Posterior cingulate gyrus (tissue), 11 donors: ENCODE measurements at places on chromosomes 11 and 22.

DNA sequence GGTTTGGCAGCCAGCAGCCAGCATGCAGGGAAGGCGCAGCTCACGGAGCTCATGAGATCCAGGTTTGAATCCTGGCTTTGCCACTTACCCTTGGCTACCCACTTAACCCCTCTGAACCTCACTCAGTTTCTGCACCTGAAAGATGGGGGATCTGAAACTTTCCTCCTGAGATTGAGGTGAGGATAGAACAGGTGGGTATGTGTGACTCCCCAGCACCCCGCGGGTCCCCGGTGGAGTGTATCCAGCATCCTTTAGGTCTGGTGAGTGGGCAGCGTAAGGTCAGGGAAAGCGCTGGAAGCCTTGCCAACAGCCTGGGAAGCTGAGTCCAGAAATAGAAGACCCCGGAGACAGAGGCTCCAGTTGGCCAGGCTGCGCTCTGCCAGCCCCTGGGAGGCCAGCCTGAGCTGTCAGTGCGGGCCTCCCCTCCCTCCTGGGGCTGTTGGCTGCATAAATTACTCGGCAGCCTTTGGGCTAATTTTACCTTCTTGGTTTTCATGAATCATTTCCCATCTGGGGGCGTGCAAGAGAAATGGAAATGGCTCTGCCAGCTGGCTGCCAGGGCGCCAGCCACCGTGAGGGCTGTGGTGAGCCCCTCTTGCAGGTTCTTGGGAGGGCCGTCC, 17.6 kb downstream of the PRDM11 start:
- DNase-seq = peak; percentile 56

DNA sequence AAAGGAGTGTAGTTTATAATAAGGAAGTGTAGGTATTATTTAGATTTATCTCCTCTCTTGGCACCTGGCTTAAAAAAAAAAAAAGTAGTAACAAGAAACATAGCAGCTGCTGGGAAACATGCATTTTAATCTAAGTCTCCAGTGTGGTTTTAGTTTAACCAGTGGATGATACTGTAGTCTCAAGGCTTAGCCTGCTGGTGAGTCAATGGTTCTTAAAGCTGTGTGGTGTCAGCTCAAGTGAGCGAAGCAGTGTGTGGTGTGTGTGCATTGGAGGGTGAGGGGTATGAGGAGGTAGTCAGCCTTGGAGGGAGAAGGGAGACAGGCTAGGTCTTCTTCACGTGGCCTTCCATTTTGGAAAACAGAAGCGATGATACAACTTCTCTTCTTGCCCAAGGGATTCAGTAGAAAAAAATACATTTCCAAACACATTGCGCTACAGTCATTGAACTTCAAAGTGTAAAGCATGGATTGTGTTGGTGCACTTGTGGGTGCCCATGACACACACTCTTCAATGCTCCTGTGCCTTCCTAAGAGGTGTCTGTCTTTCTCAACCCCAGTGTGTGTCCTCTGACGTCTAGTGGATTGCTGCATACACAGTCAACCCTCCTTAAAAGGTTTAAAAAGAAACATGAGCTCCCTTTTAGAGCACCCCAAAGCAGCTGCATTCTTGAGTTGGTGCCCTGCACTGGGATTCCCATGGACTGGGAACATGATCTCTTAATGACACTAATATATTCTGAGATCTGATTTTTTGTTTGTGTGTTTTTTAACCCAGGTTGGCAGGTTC, 40.1 kb downstream of the ZBTB16 start:
- no peak for DNase-seq

DNA sequence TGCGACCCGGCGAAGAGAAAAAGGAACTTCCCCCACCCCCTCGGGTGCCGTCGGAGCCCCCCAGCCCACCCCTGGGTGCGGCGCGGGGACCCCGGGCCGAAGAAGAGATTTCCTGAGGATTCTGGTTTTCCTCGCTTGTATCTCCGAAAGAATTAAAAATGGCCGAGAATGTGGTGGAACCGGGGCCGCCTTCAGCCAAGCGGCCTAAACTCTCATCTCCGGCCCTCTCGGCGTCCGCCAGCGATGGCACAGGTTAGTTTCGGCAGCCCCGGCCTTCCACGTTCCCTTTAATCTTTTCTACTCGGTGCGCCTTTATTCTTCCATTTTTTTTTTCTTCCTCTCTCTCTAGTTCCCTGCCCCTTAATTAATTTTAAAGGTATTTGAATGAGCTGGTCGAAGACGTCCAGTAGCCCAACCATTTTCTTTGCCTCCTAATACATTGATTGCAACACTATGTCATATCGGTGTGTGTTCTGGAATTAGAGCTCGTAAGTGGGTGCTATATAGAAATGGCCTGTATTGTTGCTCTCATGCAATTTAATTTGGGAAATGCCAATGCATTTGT, 537 bp downstream of the EP300 start:
- DNase-seq = peak; percentile 27

DNA sequence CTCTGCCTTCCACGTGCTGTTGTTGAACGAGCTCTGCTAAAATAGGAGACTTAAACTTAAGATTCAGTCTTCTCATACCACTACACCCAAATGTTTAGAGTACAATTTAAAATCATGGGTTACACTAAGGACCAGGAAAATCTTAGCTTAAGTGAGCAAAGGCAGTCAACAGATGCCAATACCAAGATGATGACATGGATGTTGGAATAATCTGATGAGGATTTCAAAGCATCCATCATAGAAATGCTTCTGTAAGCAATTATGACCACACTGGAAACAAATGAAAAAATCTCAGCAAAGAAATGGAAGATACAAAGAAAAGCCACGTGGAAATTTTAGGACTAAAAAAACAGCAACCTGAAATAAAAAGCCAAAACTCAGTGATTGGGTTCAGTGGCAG, 109.8 kb downstream of the ATXN10 start:
- DNase-seq = no peak

DNA sequence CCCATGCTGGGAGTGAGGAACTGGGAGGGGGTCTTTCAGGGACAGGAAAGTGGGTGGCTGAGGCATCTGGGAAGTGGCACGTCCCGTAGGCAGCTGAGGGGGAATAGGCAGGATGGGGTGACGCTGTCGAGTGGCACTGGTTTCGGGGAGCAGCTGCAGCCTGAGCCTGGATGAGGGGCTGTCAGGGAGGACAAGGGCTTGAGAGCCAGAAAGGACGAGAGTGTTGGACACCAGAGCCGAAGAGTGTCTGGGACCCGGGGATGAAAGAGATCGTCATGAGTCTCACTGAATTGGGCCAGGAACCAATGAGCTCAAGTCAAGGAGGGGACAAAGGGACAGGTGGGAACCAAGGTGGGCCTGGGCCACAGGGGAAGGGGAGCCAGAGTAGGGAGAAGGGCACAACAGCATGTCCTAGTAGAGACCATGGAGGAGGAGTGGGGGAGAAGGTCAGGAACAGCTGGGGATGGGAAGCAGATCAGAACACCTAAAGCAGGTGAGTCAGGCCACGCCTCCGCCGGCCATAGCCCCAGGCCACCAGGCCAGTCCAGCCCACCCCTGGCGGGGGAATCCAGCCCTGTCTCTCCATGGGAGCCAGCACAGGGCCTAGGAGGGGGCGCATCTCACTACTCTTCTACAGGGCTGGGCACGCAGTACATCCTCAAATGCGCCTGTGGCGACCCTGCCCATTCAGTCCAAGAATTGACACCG, 4.2 kb downstream of the RAB3IL1 start:
- DNase-seq = peak; percentile 5

DNA sequence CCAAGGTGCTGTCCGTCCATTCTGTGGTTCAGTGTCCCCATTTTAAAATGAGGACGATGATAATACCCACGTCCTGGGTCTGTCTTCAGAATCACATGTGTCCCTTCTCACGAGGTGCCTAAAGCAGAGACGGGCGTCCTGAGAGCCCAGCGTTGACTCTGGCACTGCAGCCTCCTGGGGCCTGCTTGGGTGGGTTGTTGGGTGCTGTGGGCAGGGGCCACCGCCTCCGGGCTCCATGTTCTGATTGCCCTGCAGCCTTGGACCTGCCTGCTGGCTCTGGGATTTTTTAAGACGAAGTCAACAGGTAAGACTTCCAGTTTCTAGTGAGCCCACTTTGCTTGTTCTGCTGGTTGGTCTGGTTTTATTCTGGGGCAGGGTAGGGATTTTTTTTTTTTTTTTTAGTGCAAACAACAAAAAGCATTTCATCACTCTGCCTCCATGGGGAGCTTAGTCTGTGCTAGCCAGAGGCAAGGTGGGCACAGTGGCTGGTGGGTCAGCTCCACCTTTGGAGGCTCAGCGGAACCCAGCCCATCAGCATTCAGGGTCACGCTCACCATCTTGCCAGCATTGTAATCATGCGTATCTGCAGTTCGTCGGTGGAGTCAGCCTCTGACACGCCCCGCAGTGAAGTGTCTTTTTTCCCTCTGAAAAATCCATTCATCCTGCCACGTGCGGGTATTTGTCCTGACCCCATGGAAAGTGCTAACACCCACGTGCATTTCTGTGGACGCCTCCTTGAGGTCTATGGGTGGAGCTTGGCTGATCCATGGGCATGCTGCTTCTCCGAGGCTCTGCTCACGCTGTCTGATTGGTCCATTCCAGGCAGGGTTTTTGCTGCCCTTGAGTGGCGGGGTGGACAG, 28.3 kb downstream of the NADSYN1 start:
- peak; percentile 36 for DNase-seq

- DNase-seq = no peak
These were observed 1334.0 kb downstream of the TBC1D22A start for GRCh38 chr22:48096411-48096810.

- DNase-seq = no peak
These were observed 89.1 kb downstream of the FAM76B start for GRCh38 chr11:95700471-95700817.

- no peak for DNase-seq
These were observed 52.0 kb upstream of the MPEG1 start for GRCh38 chr11:59264736-59265135.

GRCh38 chr11:97894978-97895377, 1125.8 kb upstream of the CNTN5 start:
- no peak for DNase-seq

- no peak for DNase-seq
These were observed 9.5 kb downstream of the DCHS1 start for GRCh38 chr11:6646071-6646470.

- no peak for DNase-seq
These were observed 21.6 kb downstream of the APOL5 start for GRCh38 chr22:35739076-35739930.

GRCh38 chr11:89484896-89485295, 6.3 kb downstream of the NOX4 start:
- no peak for DNase-seq

- DNase-seq = no peak
These were observed 64.8 kb downstream of the UBASH3B start for GRCh38 chr11:122720107-122720881.

DNA sequence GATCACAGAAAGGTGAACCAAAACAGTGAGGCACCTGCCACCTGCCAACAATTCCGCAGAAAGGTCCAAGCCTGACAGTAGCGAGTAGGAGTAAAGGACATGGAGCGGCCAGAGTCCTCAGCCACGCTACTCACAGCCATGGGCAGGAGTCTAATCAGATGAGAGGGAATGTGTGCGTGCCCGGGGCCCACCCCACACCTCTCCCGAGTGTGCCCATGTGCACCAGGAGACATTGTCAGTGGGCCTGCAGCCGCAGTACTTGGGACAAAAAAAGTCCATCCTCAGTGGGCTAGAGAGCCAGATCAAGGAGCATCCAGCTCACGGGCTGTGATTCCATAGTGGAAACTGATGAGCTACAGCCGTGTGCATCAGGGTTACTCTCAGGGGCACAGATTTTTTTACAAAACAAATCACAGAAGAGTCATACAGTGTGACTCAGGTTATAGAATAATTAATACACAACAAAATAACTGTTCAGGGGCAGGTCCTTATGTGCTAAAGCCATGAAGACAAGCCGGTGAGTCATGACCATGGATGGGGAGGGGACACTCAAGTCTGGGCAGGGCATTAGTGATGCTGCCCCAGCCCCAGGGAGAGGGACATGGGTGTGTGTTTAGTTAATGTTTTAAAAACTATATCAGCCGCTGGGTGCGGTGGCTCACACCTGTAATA, 12.0 kb downstream of the SART1 start:
- DNase-seq = no peak

DNA sequence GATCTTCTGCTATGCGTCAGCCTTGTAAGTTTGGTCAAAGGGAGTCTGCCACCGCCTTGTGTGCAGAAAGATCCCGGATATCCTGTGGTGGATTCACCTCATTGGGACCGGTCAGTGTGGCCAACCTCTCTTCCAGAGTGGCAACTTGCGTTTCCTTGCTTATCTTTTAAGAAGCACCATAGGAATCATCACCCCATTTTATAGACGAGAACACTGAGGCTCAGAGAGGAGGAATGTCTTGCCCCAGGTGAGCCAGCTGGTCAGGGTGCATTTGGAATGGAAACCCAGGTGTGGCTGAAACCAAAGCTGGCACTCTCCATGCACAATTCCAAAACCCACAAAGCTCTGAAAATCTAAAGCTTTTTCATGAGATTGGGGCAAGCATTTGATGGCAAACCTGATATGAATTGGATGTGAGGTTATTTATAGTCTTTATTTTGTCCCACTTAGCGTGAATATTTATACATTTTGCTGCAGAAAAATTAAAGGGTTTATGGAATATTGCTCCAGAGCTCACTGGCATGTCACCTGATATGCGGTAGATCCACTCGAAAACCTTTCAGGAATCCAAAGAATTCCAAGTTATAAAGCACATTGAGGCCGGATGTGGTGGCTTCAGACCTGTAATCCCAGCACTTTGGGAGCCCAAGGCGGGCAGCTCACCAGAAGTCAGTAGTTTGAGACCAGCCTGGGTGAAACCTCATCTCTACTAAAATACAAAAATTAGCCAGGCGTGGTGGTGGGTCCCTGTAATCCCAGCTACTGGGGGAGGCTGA, 12.1 kb upstream of the EIF3D start:
- DNase-seq = no peak

DNA sequence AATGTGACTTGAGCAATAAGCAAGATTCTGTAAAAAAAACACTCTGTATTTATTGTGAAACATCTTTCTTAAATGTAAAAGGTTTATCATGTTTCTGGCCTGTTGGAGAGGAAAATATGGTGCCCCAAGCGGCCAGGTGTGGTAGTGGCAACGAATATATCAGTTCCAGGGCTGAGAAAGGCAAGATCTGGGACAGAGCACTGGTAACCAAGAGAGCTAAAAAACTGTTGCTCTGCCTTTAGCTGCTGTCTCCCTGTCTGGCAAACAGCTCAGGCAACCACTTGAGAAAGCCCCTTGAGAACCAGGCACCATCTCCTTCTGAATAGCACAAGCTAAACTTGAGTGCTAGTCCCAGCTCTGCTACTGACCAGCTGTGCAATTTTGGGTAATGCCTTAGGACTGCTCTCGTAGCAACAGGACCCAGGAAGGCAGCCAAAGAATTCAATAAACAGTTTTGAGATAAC, 129.9 kb downstream of the KCNC1 start:
- no peak for DNase-seq

DNA sequence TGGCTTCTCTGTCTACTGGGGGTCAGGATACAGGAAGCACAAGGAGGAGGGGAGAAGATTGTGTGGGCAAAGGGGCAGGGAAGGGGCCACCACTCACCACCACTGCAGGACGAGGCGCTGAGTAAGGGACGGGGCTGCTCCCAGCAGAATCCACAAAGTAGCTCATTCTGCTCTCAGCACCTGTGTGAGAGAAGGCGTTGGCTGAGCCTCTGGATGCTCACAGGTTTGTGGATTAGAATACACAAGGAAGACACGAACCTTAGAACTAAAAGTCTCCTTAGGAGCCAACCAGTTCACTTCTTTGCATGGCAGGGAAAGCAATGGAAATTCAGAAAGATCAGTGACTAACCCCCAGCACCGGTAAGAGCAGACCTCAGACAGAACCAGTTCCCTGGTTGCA, 14.4 kb downstream of the ETS1 start:
- no peak for DNase-seq
